ENCODE measurements at places on chromosomes 2 and 18. TPM values are rescaled to one million over a fixed set of nuclear protein-coding genes. Genes with fewer than 3 reads are reported as not detected.

- no peaks in the 10 kb centered on the region for H3K27me3 ChIP-seq
- H3K36me3 ChIP-seq = no peaks in the 10 kb centered on the region
- H3K4me3 ChIP-seq = no peak overlapping the region
These were observed 343.8 kb downstream of the CYRIA start for GRCh38 chr2:16321872-16322271.

DNA sequence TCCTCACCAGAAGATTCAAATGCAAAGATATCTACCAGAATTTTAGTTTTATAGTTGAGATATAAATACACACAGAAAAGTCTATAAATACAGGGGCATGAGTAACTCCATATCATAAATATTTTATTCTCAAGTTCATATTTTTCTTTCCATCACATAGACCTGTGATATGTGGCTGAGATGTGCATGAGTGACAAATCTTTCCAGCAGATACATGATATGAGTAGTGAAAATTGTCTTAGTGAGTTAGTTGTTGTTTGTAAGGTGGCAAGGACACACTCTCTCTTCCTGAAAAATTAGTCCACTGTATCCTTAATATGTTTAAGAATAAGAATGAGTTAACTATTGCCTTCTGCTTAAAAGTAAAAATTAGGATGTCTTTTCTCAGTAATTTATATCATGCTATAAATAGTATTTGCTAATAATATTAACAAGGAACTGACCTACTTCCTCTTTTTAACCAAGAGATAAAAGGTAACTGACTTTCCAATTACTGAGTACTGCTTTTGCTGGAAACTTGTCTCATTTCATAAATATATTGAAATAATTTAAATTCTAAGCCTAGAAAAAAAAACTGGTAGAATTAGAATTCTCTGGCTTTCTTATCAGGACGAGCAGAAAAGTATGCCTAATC is 85.2 kb upstream of the SESTD1 start:
- H3K27ac ChIP-seq = no peak overlapping the region
- no peaks in the 10 kb centered on the region for H3K36me3 ChIP-seq
- no peaks in the 10 kb centered on the region for H3K4me1 ChIP-seq
- H3K27me3 ChIP-seq = no peaks in the 10 kb centered on the region
- DNase-seq = no peak
- H3K4me3 ChIP-seq = no peak overlapping the region

GRCh38 chr2:168687314-168687713 is 115.1 kb upstream of the NOSTRIN start:
- H3K4me1 ChIP-seq = peaks cover 8% of the 10 kb centered on the region
- no peak overlapping the region for H3K4me3 ChIP-seq
- no peak overlapping the region for H3K27ac ChIP-seq
- DNase-seq = no peak

- no peaks in the 10 kb centered on the region for H3K36me3 ChIP-seq
- no peak for DNase-seq
- H3K27me3 ChIP-seq = no peaks in the 10 kb centered on the region
These were observed 93.7 kb upstream of the SH3BP4 start for GRCh38 chr2:234858145-234858544.

- H3K36me3 ChIP-seq = no peaks in the 10 kb centered on the region
- no peaks in the 10 kb centered on the region for H3K4me1 ChIP-seq
- no peaks in the 10 kb centered on the region for H3K27me3 ChIP-seq
- H3K27ac ChIP-seq = no peak overlapping the region
These were observed 91.3 kb downstream of the SATB2 start for GRCh38 chr2:199366406-199366805.

GRCh38 chr2:240275386-240275785 is 134.9 kb upstream of the OTOS start:
- no peaks in the 10 kb centered on the region for H3K27me3 ChIP-seq
- DNase-seq = no peak
- H3K27ac ChIP-seq = no peak overlapping the region
- H3K36me3 ChIP-seq = no peaks in the 10 kb centered on the region
- no peak overlapping the region for H3K4me3 ChIP-seq

GRCh38 chr18:44916429-44917207 is 235.9 kb downstream of the SETBP1 start:
- no peaks in the 10 kb centered on the region for H3K36me3 ChIP-seq
- no peaks in the 10 kb centered on the region for H3K27me3 ChIP-seq
- DNase-seq = no peak
- H3K4me3 ChIP-seq = no peak overlapping the region
- H3K27ac ChIP-seq = no peak overlapping the region

DNA sequence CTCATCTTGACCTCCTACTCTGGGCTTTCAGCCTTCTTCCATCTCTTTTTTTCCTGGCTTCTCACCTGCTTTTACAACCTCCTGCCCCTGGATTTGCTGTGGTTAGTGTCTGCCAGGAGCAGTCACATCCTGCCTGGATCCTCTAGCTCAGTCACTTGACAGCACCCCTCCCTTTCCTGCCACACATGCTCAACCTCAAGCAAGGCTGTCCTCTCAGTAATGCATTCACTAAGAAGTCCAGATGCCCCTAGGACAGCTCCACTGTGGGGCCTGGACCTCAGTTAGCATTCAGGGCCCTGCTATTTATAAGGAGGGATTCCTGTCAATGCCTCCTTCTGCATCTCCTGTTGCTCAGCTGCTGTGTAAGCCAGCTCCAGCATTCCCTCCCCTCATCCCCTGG is 275.5 kb downstream of the SMAD2 start:
- DNase-seq = no peak
- no peaks in the 10 kb centered on the region for H3K27me3 ChIP-seq
- no peaks in the 10 kb centered on the region for H3K36me3 ChIP-seq
- no peak overlapping the region for H3K27ac ChIP-seq
- H3K4me1 ChIP-seq = no peaks in the 10 kb centered on the region

- H3K36me3 ChIP-seq = no peaks in the 10 kb centered on the region
- H3K4me1 ChIP-seq = no peaks in the 10 kb centered on the region
- no peak for DNase-seq
- no peak overlapping the region for H3K27ac ChIP-seq
- no peak overlapping the region for H3K4me3 ChIP-seq
These were observed 854 bp upstream of the MYO1B start for GRCh38 chr2:191244350-191244749.

GRCh38 chr2:126828051-126828450 is 70.6 kb upstream of the TEX51 start:
- DNase-seq = no peak
- H3K4me1 ChIP-seq = no peaks in the 10 kb centered on the region
- H3K27me3 ChIP-seq = no peaks in the 10 kb centered on the region
- H3K4me3 ChIP-seq = no peak overlapping the region
- H3K36me3 ChIP-seq = no peaks in the 10 kb centered on the region
- H3K27ac ChIP-seq = no peak overlapping the region

GRCh38 chr2:88711897-88712296 is 20.4 kb downstream of the RPIA start:
- no peaks in the 10 kb centered on the region for H3K27me3 ChIP-seq
- H3K4me1 ChIP-seq = no peaks in the 10 kb centered on the region
- H3K27ac ChIP-seq = no peak overlapping the region
- H3K36me3 ChIP-seq = no peaks in the 10 kb centered on the region
- no peak for DNase-seq

GRCh38 chr18:4358618-4359017 is 96.5 kb downstream of the DLGAP1 start:
- no peak for DNase-seq
- no peak overlapping the region for H3K4me3 ChIP-seq
- H3K27me3 ChIP-seq = no peaks in the 10 kb centered on the region
- H3K27ac ChIP-seq = no peak overlapping the region
- H3K36me3 ChIP-seq = no peaks in the 10 kb centered on the region

- no peak overlapping the region for H3K4me3 ChIP-seq
- no peaks in the 10 kb centered on the region for H3K27me3 ChIP-seq
- no peak overlapping the region for H3K27ac ChIP-seq
- no peaks in the 10 kb centered on the region for H3K36me3 ChIP-seq
- H3K4me1 ChIP-seq = no peaks in the 10 kb centered on the region
These were observed 7.6 kb upstream of the METTL21A start for GRCh38 chr2:207632575-207633493.

GRCh38 chr2:71613953-71614925 is 160.9 kb downstream of the DYSF start:
- peak; percentile 50 for DNase-seq
- H3K36me3 ChIP-seq = no peaks in the 10 kb centered on the region
- H3K4me3 ChIP-seq = no peak overlapping the region
- H3K4me1 ChIP-seq = peaks cover 49% of the 10 kb centered on the region

DNA sequence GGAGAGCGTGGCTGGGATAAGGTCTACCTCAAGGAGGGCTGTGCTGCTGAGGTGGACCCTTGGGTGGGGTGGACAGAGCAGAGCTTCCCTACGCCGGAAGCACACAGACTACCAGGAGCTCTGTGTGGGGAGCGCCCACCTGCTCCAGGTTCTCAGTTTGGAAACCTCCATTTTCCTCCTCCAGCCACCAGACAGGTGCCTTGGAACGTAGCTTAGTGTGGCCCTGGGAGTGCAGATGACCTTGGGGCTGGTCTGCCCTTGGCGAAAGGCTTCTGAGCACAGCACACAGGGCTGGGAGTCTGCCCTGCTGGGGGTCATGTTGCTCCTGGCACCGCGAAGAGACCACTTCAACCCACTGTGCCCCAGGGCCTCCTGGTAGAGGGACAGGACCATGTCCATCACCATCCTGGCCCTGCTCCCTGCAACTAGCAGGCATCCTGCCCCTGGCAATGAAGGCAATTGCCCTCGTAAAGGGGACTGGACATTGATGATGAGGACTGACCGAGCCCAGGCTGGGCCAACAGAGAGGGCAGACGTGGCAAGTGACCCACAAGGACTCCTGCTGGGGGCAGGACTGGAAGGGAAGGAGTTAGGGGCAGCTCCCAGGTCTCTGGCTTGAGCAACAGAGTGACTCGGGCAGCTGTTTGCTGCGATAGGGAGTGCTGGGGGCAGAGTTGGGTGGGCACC is 214.7 kb downstream of the CYP26B1 start:
- peak; percentile 54 for DNase-seq
- no peaks in the 10 kb centered on the region for H3K27me3 ChIP-seq
- no peak overlapping the region for H3K4me3 ChIP-seq
- no peak overlapping the region for H3K27ac ChIP-seq
- no peaks in the 10 kb centered on the region for H3K4me1 ChIP-seq

GRCh38 chr18:23169673-23170044 is 34.4 kb downstream of the CABLES1 start:
- no peaks in the 10 kb centered on the region for H3K27me3 ChIP-seq
- no peak overlapping the region for H3K27ac ChIP-seq
- no peak overlapping the region for H3K4me3 ChIP-seq
- H3K36me3 ChIP-seq = no peaks in the 10 kb centered on the region
- no peaks in the 10 kb centered on the region for H3K4me1 ChIP-seq

- no peak overlapping the region for H3K4me3 ChIP-seq
- no peaks in the 10 kb centered on the region for H3K36me3 ChIP-seq
- peaks cover 50% of the 10 kb centered on the region for H3K4me1 ChIP-seq
These were observed 60.9 kb upstream of the MGAT5 start for GRCh38 chr2:134193006-134193405.

GRCh38 chr18:710418-711300 is 1.8 kb downstream of the ENOSF1 start:
- peak overlapping the region; percentile 85 for H3K27ac ChIP-seq
- peak; percentile 53 for DNase-seq
- peaks cover 19% of the 10 kb centered on the region for H3K4me1 ChIP-seq
- H3K27me3 ChIP-seq = no peaks in the 10 kb centered on the region

- no peaks in the 10 kb centered on the region for H3K27me3 ChIP-seq
- H3K4me3 ChIP-seq = no peak overlapping the region
- DNase-seq = no peak
- H3K4me1 ChIP-seq = peaks cover 48% of the 10 kb centered on the region
These were observed 45.4 kb downstream of the MCFD2 start for GRCh38 chr2:46870051-46870839.

DNA sequence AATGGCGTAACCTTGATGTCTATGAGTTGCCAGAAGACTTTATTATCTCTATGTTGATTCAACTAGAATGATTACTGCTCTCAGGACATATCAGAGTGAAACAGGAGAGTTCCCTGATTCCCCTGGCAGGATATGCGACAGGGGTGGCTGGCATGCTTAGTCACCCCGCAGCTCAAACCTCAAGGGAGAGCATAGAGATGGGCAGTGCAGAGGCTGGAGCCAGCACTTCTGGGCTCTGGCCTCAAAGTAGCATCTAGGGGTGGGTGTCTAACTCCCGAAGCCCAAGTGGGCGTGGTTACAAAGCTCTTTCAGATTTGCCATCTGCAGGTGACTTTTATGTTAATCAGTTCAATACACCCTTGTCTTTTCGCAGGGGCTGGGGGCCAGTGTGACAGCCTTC is 391.6 kb downstream of the ADCYAP1 start:
- no peaks in the 10 kb centered on the region for H3K27me3 ChIP-seq
- no peaks in the 10 kb centered on the region for H3K36me3 ChIP-seq
- no peak for DNase-seq
- no peaks in the 10 kb centered on the region for H3K4me1 ChIP-seq

DNA sequence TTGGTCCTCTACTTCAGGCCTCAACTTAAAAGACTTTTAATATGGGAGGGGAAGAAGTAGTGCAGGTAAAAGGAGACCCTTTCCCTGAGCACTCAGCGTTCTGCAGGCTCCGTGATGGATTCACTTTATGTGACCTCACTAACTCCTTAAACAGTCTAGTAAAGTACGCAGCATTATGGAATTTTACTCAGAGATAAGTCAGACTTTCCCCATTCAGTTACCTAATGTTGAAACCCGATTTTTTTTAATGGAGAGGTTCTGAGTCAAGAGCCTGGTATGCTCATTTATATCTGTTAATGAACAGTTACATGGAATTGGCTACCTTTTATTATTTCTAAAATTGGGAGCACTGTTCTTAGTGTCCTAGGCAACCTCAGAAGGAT is 34.1 kb downstream of the RASGRP3 start:
- H3K4me3 ChIP-seq = no peak overlapping the region
- H3K36me3 ChIP-seq = peaks cover 7% of the 10 kb centered on the region
- H3K27ac ChIP-seq = no peak overlapping the region
- no peak for DNase-seq

GRCh38 chr2:64023485-64024258 is 4.4 kb upstream of the VPS54 start:
- H3K4me3 ChIP-seq = no peak overlapping the region
- H3K27ac ChIP-seq = no peak overlapping the region
- H3K4me1 ChIP-seq = no peaks in the 10 kb centered on the region
- DNase-seq = no peak
- H3K36me3 ChIP-seq = no peaks in the 10 kb centered on the region

- no peak overlapping the region for H3K4me3 ChIP-seq
These were observed 35.5 kb upstream of the KIDINS220 start for GRCh38 chr2:8872821-8873432.

Gene ASXL3
- total RNA-seq = 2.6 TPM

Gene MLPH
- total RNA-seq = 108 TPM

Gene MYO7B
- total RNA-seq = 0.52 TPM

Gene UGT1A4
- total RNA-seq = not detected

Gene ZBTB7C
- total RNA-seq = 1.8 TPM

Gene SPATA3
- not detected for total RNA-seq

Gene ALK
- 0.26 TPM for total RNA-seq

Gene FOXD4L1
- total RNA-seq = not detected

Gene REG3G
- total RNA-seq = not detected

Gene ONECUT2
- 0.04 TPM for total RNA-seq
